ENCODE measurements at places on chromosomes 7 and 10.

DNA sequence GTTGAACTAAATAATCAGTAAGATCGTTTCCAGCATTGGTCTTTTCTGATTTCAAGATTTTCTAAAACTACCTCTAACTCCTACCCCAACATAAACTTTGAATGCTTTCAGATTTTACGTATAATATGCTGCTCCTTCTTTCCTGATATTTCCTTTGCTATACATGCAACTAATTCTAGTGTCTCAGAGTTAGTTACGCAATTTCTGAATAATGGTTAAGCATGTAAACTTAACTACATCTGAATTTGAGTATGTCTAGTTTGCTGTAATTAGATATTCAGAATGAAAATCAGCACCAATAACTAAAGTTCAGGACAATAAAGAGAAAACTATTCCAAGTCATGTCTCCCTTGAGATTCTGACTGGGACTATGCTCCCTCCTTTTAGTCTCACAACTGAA is 71.0 kb downstream of the SEMA3C start:
- DNase-seq, result no peak

- no peak for DNase-seq
These were observed 2.0 kb downstream of the TNKS2 start for GRCh38 chr10:91800182-91800581.

DNA sequence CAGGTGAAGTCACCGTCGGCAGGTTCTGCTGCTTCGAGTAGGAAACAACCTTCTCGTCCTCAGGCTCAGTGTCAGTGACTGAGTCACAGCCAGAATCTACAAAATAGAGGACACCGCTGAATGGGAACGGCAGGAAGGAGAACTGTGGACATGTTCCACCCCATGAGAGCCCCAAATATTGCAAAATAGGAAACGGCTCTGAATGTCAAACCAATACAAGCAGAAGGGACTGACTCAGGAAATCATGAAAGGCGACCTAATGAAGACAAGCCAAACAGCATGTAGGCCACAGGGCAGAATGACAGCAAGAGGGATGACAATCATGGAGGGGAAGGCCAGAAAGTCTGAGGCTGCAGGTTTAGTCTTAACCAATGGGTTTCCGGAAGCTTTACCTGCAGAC is 63.5 kb downstream of the PIK3AP1 start:
- no peak for DNase-seq

- DNase-seq, result no peak
These were observed 52.6 kb downstream of the ADCY1 start for GRCh38 chr7:45626441-45627430.

DNA sequence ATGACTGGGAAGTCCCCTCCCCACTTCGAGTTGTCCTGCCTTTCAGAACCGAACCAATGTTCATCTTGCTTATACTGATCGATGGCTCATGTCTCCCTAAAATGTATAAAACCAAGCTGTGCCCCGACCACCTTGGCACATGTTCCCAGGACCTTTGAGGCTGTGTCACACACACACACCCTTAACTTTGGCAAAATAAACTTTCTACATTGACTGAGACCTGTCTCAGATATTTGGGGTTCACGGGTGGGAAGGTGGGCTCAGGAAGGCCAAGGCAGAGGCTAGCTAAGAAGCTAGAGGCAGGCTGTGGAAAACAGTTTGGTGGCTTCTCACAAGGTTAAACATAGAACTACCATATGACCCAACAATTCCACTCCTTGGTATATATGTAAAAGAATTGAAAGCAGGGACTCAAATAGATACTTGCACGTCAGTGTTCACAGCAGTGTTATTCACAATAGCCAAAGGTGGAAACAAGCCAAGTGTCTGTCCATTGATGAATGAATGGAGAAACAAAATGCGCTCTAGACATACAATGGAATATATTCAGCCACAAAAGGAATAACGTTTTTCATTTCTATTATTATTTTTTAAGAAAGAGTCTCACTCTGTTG is 15.4 kb downstream of the PRF1 start:
- no peak for DNase-seq

DNA sequence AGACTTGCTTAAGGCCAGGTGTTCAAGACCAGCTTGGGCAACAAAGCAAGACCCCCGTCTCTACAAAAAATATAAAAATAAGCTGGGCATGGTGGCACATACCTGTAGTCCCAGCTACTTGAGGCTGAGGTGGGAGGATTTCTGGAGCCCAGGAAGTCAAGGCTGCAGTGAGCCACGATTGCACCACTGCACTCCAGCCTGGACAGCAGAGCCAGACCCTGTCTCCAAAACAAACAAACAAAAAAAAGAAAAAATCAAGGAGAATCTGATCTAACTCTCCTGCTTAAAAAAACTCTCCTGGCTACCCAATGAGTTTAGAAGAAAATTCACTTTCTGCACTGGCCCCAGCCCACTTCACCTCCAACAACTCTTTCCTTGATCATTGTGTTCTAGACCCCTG is 1.9 kb upstream of the KPNA7 start:
- no peak for DNase-seq

DNA sequence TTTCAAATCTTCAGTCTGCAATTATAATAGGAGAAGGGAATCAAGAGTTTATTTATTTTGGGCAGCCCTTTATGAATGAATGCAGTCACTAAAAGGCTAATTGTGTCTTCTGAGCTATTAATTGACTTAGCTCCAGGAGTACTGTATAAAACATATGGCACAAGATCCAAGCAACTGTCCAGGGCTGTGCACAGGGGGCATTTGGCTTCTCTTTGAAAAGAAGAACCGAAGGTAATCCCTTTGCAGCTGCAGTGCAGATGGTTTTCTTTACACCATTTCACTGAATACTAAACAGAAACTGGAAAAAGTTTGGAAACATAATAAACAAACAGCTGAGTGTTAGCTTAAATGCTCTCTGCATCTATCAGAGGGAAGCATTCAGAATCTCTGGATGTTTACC is 282.6 kb upstream of the LRRN3 start:
- DNase-seq, result no peak

GRCh38 chr10:121781101-121781500 is 146.7 kb downstream of the ATE1 start:
- DNase-seq, result no peak

- DNase-seq, result no peak
These were observed 245.3 kb downstream of the KCNMA1 start for GRCh38 chr10:77392236-77392721.

DNA sequence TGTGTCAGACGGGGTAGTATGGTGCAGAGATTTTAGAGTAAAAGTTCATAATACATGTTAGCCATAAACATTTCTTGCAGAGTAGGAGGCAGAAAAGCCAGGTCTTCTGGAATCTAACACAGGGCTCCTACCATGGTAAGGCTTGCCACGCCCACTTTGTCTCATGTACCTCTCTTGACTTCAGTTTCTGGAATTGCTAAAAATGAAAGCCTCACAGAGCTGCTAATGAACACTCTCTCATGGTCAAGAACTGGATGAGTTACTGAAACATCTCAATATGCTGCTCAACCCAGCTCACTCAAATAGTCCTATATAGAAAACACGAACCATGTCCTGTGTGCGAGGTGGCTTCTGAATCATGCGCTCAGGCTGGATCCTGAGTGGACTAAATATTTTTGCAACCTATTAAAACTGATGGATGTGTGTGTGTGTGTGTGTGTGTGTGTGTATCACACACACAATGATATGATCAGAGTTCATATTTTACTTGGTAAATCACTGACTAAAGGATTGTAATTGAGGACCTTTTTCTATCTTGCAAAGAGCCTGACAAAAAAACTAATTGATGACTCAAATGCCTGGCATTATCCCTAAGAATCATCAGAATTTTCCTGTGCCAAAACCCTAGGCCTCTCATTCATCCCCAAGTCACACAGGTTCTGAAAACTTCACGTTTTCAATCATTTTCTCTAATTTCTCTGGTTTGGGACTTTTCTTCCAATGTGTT is 1306.6 kb downstream of the XPNPEP1 start:
- DNase-seq, result no peak

DNA sequence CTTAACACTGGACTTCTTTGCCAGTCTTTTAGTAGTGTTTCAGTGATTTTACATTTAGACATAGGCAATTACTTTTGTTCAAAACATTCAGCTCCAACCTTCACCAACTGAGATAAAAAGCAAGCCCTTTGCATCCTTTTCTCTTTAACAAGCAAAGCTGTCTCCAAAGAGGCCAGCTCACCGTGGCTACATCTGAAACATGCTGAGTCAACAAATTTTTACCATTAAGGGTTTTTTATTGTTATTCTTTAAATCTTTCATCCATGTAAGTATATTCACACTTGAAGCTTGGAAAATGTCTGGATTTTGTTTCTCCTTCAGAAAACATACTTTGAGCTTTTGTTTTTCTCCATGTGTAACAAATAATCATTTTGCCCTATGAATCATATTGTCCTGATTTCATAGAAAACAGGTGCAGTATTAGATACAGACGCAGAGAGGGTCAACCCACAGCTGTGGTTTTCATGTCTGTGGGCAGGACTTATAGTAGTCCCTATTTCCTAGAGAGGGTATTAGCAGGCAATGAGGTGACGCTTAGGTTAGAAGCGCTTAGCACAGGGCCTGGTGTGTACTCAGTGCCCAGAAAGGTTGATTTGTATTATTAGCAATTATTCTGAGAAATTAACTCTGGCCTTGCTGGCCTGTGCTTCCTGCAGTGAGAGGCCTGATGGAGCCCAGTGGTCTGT is 99.5 kb downstream of the MKI67 start:
- no peak for DNase-seq

DNA sequence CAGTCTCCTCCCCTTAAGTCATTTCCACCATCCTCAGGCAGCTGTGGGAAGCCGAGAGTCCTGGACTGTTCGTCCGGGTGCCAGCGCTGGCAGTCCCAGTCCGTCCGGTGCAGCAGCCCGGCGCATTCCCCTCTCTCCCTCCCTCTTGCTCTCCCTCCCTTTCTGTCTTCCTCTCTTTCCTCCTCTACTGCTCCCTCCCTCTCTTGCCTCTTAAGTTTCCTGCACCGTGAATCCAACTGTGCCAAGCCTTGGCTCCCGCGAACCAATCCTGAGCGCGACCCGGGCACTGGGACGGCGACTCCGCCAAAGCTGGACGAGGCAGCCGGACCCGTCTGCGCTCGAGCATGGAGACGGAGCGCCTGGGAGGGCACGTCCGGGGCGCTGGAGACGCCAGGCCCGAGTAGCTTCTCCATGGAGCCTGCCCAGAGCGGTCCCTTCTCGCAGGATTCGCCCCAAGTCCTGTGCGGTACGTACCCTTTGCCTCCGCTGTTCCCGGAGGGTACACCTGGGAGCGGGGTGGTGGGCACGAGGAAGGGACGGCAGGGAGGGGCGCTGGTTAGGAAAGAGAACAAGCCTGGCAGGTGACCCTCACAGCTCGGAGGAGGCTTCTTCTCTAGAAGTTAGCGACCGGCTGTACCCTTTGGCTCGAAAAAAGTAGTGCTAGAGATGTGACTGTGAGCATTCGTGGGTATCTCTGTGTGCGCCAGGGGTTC is 1.0 kb downstream of the NXPH1 start:
- DNase-seq, result no peak

GRCh38 chr10:82865366-82865765 is 990.4 kb downstream of the NRG3 start:
- no peak for DNase-seq

- no peak for DNase-seq
These were observed 60.5 kb downstream of the SEMA3C start for GRCh38 chr7:80858141-80858903.

GRCh38 chr7:138575897-138576428 is 115.9 kb downstream of the TRIM24 start:
- no peak for DNase-seq

- DNase-seq, result peak; percentile 25
These were observed 55.8 kb upstream of the LANCL2 start for GRCh38 chr7:55309040-55309991.

DNA sequence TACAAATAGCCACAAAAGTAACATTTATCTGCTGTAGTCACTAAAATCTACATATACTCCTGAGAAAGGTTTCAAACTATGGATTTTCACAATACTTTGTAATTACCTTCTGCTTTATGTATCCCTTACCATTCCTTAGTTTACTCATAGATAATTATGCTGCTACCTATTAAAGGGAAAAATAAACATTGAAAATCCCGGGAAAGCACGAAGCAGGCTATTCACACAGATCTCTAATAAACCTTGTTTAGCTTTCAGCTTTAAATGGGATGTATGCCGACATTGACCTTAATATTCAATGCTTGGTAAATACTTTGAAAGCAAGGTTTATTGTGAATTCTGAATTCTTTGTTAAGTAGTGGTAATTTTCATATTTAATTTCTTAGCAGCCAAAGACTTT is 58.5 kb upstream of the SMIM30 start:
- no peak for DNase-seq

- no peak for DNase-seq
These were observed 127.0 kb upstream of the JCAD start for GRCh38 chr10:30186371-30186875.

- no peak for DNase-seq
These were observed 82.1 kb upstream of the PRPS1L1 start for GRCh38 chr7:18109762-18110161.

DNA sequence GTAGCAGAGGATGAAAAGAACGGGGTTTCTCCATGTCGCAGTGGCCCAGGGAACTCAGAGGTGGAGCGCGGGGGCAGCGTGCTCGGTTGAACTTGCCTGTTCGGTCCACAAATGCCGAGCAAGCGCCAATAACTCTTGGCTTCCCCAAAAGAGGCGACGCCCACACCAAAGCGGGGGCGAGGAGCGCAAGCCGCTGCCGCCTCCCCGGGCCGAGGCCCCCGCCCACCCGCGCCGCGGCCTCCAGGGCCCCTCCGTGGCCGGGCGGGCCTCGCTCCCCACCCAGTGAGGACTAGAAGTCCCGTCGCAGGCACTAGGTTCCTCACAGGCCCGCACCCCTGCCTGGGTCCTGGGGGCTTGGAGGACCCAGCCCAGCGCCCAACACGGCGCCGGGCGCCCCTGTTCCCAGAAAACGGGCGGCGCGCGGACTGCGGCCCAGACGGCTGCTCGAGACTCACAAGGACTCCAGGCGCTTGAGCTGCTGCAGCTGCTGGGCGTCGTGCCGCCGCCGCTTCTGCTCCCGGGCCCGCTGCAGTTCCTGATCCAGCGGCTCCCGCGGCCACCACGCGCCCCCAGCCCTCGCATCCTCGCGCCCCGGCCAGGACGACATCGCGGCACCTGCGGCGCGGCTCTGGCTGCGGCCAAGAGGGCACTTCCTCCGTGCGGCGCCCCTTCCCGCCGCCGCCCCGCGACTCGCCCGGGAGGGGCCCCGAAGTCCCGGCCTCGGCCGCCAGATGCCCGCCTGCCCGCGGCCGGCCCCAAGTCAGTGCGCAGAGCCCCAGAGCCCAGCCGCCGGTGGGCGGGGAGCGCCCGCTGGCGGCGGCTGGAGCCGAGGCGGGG is 14.6 kb upstream of the FKBP9 start:
- DNase-seq, result peak; percentile 34

DNA sequence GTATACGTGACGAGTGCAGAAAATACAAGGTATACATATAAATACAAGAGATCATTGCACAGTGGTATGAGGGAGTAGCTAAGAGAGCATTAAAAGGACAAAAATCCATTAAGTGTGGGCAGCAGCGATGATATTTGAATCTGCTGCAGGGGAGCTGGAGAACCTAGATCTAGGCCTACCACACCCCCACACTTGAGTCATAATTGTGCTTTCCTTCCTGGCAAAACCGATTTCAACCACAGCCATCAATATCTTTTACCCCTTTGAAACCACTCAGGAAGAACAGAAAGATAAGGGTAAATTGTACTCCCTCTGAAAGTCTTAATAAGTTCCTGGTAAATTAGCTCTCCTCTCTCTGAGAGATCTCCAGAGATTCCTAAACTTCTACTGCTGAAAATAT is 345.0 kb downstream of the SORCS1 start:
- no peak for DNase-seq
